ENCODE measurements at places on chromosomes 2 and 18.

DNA sequence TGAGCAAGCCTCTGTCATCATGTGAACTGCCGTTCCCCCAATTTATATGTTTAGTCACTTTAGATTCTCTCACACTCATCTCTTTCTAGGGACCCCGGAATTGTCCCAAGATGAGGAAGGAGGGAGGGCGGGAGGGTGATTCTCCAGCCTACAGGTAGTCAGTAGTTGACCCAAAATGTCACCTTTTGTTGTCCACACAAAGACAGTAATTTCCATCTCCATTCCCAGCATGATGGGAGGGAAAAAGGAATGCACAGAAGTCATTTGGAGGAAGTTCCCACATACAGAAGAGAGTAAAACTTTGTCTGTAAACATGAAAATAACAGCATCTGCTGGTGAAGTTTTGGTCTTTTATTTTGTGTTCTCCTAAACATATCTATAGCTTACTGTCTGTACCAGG lies 222.9 kb downstream of the KLHL29 start:
- no peak for DNase-seq

GRCh38 chr2:215790523-215791421 lies 222.6 kb downstream of the MREG start:
- DNase-seq: no peak

GRCh38 chr2:75527676-75528075 lies 33.1 kb downstream of the EVA1A start:
- no peak for DNase-seq

- DNase-seq: peak; percentile 64
These were observed 83.9 kb downstream of the AAK1 start for GRCh38 chr2:69559442-69560146.

DNA sequence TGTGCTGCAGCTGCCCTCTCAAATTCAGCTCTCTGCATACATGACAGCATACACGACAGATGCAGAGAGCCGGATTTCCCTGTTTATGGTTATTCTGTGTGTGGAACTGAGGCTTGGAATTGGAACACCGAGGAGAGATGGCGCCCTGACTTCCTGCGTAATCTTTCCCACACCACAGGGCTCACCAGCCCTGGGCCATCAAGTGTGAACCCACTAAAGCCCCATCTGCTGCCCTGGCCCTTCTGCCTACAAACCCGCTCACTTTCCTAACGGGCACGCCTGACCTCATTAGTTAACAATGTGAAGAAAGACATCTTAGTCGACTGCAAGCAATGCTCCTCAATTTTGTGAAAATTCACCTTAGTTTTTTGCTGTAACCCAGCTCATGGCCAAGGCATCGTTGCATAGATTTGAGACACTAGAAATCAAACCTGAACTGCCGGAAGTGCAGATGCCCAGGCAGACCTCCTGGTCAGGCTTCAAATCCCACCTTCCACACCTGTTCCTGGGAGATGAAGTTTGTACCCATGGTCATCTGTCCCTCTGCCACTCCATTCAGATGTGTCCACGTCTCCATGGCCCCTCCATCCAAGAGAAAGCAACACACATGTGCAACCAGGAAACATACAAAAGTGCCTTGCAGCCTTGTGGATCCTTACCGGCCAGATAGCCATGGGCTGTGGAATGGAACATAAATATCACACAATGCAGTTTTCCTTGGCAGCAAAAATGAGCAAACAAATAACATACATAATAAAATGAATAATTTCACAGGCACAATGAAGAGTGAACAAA lies 5.0 kb upstream of the CIDEA start:
- DNase-seq: no peak

- no peak for DNase-seq
These were observed 376.4 kb downstream of the ZEB2 start for GRCh38 chr2:144143294-144144151.

GRCh38 chr2:121074293-121074932 lies 210.6 kb downstream of the TFCP2L1 start:
- no peak for DNase-seq

GRCh38 chr2:121473512-121473911 lies 57.2 kb upstream of the RNU4ATAC start:
- DNase-seq: no peak

GRCh38 chr2:188199716-188200128 lies 92.0 kb upstream of the GULP1 start:
- DNase-seq: no peak

DNA sequence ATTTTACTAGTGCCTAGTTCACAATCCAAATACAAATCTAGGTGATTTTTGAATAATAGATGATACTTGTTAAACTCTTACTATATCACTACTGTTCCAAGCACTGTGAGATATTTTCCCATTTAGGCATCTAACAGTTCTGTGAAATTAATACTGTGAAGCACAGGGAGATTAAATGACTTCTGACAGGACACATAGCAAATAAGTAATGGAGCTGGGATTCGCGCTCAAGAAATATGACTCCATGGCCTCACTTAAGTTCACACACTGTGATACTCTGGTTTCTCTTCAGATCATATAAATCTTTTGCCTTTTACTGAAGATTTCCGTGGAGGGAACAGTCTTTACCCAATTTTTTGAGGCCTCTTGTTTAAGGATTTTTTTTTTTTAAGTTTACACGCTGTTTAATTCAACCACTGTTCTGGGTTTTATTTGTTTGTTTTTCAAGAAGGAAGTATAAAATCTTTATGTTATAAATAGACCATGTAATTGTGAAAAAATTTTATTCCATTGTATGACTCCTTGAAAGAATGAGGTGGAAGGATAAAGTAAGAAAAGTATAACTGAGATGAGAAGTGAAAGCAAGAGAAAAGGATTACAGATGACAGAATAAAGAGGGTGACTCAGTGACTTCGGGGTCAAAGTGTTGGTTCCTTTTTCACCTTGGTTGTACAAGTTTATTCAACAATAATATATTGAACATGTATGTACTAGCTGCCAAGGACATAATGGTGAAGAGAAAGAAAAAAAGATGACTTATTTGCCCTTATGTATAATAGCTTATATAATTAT lies 30.2 kb downstream of the RBM45 start:
- DNase-seq: no peak

- no peak for DNase-seq
These were observed 59.8 kb downstream of the SNTG2 start for GRCh38 chr2:1010415-1010930.

GRCh38 chr2:232929303-232930058 lies 59.4 kb downstream of the SNORC start:
- DNase-seq: no peak

DNA sequence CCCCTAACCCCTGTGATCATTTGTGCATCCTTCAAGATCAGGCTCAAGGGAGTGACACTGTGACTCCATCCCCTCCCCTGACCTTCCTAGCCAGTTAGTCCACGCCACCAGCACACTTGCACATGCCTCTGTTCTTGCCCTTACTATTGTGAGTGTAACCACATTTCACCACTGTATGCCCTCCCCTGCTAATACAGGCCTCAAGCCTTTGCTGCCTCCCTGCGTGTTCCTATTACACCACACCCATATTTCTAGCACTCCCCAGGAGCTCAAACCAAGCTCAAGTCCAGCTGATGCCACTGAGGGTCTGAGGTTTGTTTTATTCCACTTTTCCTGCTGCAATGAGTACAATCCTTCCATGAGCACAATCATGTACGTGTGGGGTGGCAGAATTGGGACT lies 288.9 kb upstream of the FBXO11 start:
- DNase-seq: no peak

DNA sequence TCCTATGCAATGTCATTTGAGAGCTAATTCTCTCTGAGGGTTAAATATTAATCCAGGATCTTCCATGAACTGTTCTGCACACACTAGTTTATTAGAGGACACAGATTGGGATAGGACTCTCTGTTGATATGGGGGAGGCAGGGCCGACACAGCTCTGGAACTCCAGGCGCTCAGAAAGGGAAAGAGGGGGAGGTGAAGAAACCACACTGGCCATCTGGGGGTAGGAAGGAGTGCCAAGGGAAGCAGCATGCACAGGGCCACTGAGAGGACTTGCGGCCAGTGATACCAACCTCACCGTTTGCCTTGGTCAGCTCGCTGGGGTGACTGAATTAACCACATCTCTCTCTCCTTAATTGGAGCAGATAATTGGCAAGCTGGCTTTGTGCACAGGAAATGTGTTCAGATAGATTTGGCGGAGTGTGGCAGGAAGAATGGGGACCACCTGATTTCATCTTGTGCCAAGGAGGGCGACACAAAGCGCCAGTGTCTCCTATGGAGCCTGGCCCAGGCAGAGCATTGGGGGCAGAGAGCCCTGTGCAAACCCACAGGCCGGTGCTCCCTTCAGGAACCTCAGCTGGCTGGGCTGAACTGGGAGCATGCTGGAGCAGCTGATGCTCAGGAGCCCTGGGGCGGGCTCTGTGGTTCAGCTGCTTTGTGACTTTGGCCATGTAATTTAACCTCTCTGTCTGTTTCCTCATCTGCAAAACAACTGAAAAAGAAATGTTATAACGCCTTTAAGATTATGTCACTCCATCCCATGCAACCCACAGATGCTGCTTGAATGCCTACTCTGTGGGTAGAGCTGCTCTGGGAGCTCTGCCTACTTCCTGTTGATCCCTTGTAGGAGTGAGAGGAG lies 114.7 kb upstream of the STON1 start:
- DNase-seq: no peak
